ENCODE measurements at places on chromosomes 1 and 21. TPM values are rescaled to one million over a fixed set of nuclear protein-coding genes. Genes with fewer than 3 reads are reported as not detected.

PARP1 gene
- 123 TPM for total RNA-seq

COL24A1 gene
- 0.15 TPM for total RNA-seq

DNA sequence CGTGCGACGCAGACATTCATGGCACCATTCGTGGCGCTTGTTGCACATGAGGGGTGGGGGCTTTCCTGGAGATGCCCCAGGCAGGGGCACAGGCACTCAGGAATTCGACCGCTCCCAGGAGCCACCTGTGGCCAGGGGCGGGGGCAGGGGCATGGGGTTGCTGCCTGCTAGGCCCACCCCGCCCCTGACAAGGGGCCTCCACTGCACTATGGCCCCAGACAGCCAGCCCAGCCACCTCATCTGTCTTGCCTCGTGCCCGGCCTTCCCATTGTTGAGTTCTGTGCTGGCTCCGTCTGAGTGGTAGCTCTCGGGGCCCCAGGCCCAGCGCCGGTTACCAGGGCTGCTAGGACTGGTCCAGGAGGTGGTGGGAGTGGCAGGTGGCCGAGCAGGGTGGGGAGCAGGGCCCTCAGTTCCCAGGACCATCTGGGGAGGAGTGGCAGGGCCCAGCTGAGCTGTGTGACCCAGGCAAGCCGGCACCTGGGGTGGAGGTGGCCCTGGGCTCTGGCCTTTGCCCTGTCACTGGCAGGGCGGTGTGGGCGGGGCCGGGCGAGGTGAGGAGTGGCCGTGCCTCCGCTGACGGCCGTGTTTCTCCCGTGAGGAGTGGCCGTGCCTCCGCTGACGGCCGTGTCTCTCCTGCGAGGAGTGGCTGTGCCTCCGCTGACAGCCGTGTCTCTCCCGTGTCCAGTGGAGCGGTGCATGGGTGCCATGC lies 1.9 kb downstream of the PLCH2 start:
- H3K27me3 ChIP-seq = peaks cover 46% of the 10 kb centered on the region
- H3K27ac ChIP-seq = no peak overlapping the region
- no peaks in the 10 kb centered on the region for H3K4me1 ChIP-seq
- no peaks in the 10 kb centered on the region for H3K36me3 ChIP-seq

GRCh38 chr1:22618056-22618455 lies 18.4 kb upstream of the C1QA start:
- DNase-seq = no peak
- peaks cover 93% of the 10 kb centered on the region for H3K27me3 ChIP-seq
- H3K4me3 ChIP-seq = no peak overlapping the region
- no peaks in the 10 kb centered on the region for H3K4me1 ChIP-seq

DNA sequence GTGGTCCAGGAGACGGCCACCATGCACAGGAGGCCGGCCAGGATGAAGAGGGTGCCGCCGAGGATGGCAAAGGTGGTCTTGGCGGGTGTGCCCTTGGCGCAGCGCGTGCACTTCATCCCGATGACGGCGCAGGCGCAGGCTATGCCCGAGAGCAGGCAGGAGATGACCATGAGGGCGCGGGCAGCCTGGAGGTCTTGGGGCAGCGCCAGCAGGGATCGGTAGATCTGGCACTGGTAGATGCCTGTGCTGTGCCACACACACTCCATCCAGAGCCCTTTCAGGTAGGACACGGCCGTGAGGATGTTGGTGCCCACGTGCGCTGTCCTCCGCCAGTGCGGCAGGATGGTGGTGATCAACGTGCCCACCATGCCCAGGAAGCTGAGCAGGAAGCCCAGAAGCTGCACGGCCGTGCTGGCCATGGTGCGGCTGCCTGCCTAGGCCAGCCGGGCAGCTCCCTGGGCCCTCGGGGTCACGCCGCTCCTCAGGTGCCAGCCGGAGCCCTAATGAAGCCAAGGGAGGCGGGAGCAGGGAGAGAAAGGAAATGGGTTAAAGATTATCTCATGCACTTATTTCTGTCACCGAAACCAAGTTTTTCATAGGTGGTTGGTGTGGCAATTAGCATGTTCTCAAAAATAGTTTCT lies 18.5 kb downstream of the CLDN14 start:
- H3K27me3 ChIP-seq = no peaks in the 10 kb centered on the region
- H3K36me3 ChIP-seq = no peaks in the 10 kb centered on the region
- no peak overlapping the region for H3K27ac ChIP-seq
- H3K4me3 ChIP-seq = no peak overlapping the region
- H3K4me1 ChIP-seq = no peaks in the 10 kb centered on the region

DNA sequence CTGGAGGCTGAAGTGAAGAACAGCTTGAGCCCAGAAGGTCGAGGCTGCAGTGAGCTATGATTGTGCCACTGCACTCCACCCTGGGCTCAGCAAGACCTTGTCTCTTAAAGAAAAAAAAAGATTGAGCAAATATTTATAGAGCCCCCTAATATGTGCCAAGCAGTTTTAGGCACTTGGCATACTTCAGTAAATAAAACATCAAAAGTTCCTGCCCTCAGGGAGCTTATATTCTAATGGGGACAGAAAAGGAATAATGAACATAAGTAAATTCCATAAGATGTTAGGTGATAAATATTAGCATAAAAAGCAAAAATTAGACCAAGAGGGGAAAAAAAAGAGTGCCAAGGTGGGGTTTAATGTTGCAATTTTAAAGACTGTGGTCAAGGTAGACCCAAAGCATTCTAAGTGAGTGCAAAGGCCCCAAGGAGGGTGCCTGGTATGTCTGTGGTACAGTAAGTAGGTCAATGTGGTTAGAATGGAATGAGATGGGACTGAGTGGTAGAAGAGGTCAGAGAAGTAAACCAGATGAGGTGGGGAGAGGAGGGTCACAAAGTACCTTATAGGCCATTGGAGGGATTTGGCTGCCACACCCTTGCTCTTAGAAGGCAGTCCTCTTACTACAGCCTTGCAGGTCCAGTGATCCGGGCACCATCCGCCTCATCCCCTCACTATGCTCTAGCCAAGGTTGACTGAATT lies 2.2 kb upstream of the TOE1 start:
- H3K4me1 ChIP-seq = peaks cover 61% of the 10 kb centered on the region
- DNase-seq = peak; percentile 51
- no peaks in the 10 kb centered on the region for H3K27me3 ChIP-seq
- H3K27ac ChIP-seq = no peak overlapping the region
- no peak overlapping the region for H3K4me3 ChIP-seq

DNA sequence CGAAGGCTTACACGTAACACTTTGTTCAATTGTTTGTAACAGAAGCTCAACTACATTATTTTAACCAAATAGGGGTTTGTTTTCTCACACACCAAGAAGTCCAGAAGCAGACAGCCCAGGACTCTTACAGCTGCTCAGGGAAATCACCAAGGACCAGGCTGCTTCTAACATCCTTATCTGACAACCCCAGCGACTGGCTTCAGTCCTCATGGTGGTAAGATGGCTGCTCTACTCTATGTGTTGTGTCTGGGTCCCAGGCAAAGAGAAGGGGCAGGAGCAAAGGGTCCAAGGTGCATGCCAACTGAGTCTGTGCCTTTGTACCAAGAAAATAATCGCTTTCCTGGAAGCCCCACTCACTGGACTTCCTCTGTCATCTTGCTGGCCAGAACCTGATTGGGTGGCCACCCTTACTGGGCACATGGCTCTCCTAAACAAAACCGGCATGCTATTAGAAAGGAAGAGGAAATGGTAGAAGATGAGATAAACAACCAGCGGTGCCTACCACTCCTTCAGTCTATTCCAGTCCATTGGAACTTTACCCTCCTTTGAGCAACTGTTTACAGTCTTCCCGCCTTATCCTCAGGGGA lies 34.1 kb upstream of the LRRC8D start:
- DNase-seq = no peak
- H3K27me3 ChIP-seq = no peaks in the 10 kb centered on the region
- H3K27ac ChIP-seq = no peak overlapping the region
- no peaks in the 10 kb centered on the region for H3K4me1 ChIP-seq

DNA sequence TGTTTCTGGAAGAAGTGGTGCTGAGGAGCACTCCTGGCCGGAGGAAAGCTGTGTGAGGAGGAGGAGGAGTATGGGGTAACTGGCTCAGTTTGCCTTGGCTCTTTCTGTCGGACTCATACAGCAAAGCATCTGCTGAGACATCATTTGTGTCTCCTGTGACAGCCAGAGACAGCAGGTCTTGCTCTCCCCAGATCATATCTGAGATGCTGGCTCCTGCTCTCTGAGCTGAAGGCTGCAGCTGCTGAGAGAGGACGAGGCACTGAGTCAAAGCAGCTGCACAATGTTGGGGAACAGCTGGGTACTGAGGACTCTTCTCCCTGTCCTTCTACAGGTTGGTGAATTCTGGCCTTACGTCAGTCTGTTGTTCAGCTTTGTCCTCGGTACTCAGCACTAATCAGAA lies 14.3 kb downstream of the OR2B11 start:
- DNase-seq = no peak
- H3K4me1 ChIP-seq = no peaks in the 10 kb centered on the region
- no peak overlapping the region for H3K27ac ChIP-seq
- H3K27me3 ChIP-seq = peaks cover 17% of the 10 kb centered on the region
- no peak overlapping the region for H3K4me3 ChIP-seq

DNA sequence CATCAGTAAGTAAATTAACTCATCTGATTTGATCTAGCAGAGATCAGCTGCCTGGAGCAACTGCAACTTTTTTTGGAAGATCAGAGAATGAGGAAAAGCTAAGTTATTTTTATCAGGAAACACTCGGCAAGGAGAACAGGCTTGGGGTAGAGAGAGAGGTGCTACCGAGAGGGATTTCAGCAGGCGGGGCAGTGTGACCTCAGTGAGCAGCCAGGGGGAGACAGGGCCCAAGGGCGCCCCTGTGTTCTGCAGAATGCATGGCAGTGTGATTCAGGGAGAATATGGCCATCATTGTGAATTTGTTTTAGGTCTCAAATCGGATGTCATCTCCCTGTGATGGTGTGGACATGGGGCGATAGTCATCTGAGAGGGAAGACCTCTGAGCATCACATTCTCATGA lies 484.1 kb upstream of the VAMP3 start:
- H3K36me3 ChIP-seq = no peaks in the 10 kb centered on the region
- no peak for DNase-seq
- H3K4me1 ChIP-seq = no peaks in the 10 kb centered on the region

DNA sequence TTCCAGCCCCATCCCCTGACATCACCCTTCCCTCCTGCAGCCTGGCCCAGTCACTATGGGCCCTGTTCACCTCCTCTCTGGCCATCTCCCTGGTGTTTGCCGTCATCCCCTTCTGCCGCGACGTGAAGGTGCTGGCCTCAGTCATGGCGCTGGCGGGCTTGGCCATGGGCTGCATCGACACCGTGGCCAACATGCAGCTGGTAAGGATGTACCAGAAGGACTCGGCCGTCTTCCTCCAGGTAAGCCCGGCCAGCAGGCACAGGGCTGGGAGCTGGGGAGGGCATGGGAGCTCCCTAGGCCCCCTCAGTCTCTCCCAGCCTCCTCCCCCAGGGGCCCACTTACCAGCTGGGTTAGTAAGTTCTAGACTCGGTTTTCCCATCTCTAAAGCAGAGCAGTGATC lies 52.1 kb downstream of the ELK4 start:
- no peak overlapping the region for H3K27ac ChIP-seq
- H3K27me3 ChIP-seq = no peaks in the 10 kb centered on the region
- H3K4me1 ChIP-seq = peaks cover 39% of the 10 kb centered on the region
